ENCODE measurements at places on chromosomes 11 and 22. TPM values are rescaled to one million over a fixed set of nuclear protein-coding genes. Genes with fewer than 3 reads are reported as not detected.

The ASPHD2 gene
- total RNA-seq = 3.4 TPM

The OR56A3 gene
- total RNA-seq = not detected

The HIC2 gene
- 4.1 TPM for total RNA-seq

The IL17REL gene
- total RNA-seq = not detected

The SCN3B gene
- 0.57 TPM for total RNA-seq

The FEN1 gene
- 7.5 TPM for total RNA-seq

The OR8G5 gene
- total RNA-seq = not detected

The SLC5A12 gene
- total RNA-seq = 0.34 TPM

The KRTAP5-8 gene
- total RNA-seq = not detected

The CALCB gene
- total RNA-seq = 0.21 TPM

The SAA1 gene
- 10.3 TPM for total RNA-seq

The C1QTNF6 gene
- total RNA-seq = 6.8 TPM

The PEX16 gene
- total RNA-seq = 61.2 TPM

The POTEH gene
- not detected for total RNA-seq

The PIH1D2 gene
- 0.50 TPM for total RNA-seq

The GPR83 gene
- total RNA-seq = 0.07 TPM

The OR4D9 gene
- not detected for total RNA-seq

The C11orf91 gene
- not detected for total RNA-seq

The MFNG gene
- 2.1 TPM for total RNA-seq

The COPB1 gene
- 231 TPM for total RNA-seq

The OR4A16 gene
- not detected for total RNA-seq

All from nasal cavity respiratory epithelium epithelial cell of viscerocranial mucosa (primary cell).